ENCODE measurements at places on chromosomes 1 and 21.

- DNase-seq = no peak
Measured at GRCh38 chr1:1617516-1617915, 2.2 kb downstream of the MIB2 start.

DNA sequence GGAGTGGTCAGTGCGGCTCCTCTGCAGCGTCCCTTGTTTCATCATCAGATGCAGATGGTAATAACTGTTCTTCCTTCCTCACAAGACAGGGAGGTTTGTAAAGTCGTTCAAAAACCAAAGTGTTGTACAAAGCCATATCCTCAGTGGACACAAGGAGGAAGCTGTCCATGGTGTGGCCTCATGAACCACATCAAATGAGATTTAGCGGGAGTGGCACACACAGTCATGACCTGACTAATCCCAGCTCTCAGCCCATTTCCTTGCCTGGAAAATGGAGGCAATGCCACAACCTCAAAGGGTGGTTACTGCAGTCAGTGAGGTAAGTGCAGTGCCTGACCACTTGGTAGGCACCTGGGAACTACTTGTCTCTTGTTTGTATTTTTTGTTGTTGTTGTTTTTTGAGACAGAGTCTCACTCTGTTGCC is 13.4 kb downstream of the ENTREP3 start:
- no peak for DNase-seq

- no peak for DNase-seq
Measured at GRCh38 chr1:185080422-185080821, 35.1 kb downstream of the RNF2 start.

DNA sequence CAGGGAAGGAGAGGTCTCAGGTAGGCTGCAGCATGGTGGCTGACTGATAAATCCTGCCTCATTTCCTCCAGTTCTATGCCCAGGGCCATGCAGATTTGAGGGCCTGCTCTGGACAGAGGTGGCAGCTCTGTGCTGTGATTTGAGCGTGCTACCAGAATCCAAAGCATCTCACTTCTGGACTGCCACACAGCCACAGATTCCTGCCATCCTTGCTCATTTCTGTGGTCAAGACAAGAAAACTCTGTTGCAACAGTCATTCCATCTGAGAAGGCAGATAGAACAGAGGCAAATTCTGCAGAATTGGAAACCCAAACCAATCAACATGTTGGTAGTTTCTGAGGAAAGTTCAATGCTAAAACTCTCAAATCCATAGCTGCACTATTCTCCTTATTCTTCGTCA is 102.8 kb upstream of the GALNT2 start:
- no peak for DNase-seq

GRCh38 chr1:110242731-110243130 is 32.6 kb downstream of the KCNC4 start:
- DNase-seq = no peak

- DNase-seq = no peak
Measured at GRCh38 chr1:184640505-184640904, 114.2 kb downstream of the EDEM3 start.

DNA sequence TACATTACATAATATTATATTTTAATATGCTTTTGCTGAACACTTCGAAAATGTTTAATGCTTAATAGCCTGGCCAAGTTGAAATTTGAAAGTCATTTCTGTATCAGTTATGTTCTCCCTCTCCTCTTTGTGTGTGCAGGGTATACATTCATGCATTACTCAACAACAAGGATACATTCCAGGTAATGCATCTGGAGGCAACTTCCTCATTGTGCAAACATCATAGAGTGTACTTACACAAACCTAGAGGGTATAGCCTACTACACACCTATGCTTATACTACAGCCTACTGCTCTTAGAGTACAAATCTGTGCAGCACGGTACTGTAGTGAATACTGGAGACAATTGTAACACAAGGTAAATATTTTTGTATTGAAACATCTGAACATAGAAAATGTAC is 407.3 kb downstream of the MRPL39 start:
- no peak for DNase-seq

DNA sequence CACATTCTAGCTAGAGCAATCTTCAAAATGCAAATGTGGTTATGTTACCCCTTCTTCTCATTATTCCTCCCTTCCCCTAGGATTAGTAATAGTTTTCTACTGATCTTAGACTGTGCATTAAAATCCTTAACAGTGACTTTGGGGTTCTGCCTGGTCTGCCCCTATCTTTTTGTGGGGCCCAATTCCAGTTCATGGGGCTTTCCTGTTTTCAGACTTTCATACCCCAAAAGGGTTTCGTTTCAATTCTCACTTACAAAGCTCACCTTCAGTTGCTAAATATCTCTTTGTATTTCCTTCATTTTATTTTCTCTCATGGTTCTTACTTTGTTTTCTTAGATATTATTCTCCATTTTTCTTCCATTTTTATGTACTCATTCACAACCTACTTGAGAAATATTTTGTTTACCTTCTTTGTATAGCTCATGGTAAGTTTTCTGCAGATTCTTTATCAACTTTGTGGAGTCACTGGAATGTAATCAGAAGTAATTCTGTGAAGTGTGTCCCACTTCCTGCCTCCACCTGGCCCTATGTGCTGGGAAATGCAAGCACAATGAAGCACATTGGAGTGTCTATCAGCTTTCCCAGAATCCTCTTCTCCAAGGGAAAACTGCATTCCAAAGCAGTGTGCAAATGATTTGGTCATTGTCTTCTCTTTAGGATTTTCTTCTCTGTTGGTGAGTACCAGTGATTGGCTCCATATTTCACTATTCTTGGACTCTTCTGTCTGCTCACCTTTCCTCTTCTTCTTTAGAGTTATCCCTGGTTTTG is 350.2 kb downstream of the ZNF326 start:
- DNase-seq = no peak

DNA sequence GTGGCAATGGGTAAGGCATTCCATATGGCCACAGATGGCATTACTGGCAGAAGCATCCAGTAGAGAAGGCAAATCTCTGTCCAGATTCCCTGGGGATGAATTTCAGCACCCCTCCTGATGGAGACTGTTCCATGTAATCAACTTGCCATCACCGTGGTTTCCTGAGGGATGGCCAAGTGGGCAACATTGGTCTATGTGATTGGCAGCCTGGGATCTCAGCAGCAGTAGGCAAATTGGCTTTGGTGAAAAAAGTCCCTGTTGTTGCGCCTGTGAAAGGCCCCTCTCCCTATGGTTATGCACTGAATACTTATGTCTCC is 19.3 kb downstream of the DMRTB1 start:
- DNase-seq = no peak

- DNase-seq = no peak
Measured at GRCh38 chr21:14070049-14070893, 140.5 kb downstream of the LIPI start.

- no peak for DNase-seq
Measured at GRCh38 chr1:110873856-110874255, 908 bp downstream of the CD53 start.

- no peak for DNase-seq
Measured at GRCh38 chr1:56617141-56617540, 28.0 kb upstream of the PRKAA2 start.

Measured in D341Med (cell line).